ENCODE measurements at places on chromosomes 5 and 9.

GRCh38 chr5:152884006-152884405, 478.9 kb upstream of the NMUR2 start:
- DNase-seq: no peak

DNA sequence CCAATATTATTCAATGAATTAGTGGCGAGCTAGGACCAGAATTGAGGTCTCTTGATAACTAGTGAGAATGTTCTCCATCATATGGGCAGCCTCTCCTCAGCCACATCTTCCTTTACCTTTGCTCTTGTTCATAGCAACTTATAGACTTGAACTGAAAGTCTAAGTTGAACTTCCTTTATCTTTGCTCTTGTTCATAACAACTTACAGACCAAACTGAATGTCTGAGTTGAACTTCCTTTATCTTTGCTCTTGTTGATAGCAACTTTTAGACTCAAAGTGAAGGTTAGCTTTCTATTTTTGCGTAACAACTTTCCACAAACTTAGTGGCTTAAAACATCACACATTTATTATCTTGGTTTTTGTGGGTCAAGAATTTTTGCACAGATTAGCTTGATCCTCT, 146.4 kb upstream of the C9orf72 start:
- DNase-seq: no peak

DNA sequence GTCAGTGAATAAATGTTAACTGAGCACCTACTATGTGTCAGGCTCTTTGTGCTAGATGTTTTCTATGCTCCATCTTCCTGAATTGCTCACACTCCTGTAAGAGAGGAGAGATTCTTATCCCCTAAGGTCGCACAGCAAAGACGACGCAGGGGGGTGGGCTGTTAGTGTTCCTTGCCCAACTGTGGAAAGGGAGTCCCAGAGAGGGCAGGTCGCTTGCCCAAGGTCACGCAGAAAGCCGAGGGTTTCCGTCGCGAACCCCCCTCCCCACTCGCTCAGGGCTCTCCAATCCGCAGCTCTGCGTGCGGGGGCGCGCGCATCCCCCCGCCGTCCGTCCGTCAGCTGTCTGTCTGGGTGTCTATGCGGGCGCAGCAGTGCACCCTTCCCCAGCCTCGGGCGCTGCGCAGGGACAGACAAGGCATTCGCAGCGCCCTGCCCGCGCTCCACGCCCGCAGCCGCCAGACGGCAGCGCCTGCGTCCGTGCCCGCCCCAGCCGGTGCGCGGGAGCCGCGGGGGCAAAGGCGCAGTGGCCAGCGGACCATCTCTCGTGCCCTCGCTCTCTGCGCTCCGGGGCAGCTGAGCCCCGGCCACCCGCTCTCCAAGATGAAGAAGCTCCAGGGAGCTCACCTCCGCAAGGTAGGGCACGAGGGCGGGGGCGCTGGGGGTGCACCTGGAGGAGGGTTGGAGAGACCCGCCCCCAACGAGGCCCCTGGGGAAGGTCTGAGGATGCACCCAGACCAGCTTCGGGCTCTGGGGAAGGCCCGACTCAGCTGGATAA, at the start of gene SLC6A7:
Gene SLC6A7 (plus strand): TSS at position 335 of the 775 bp plus-strand sequence. CDS start 266 bp downstream, at position 601.
- no peak for DNase-seq

- no peak for DNase-seq
Observed at GRCh38 chr5:135538261-135538660, 2.5 kb upstream of the NEUROG1 start.

DNA sequence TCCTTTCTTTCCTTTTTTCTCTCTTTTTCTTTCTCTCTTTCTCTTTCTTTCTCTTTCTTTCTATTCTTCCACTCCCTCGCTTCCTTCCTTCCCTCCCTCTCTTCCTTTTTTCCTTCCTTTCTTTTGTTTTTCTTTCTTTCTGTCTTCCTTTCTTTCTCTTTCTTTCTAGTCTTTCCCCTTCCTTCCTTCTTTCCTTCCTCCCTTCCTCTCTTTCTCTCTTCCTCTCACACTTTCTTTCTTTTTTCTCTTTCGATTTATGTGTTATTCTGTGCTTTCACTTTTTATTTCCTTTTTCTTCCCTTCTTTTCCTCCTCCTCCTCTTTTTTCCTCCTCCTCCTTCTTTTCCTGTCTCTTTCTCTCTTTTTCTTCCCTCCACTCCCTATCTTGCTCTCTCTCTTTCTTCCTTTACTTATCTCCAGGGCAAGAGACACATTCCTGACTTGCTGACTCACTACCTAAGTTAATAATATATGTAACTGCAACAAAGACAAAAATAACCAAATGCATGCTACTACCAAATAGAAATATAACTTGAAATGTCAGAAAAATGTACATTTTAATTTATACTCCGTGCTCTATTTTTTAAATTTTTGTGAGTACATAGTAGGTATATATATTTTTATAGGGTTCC, 445.5 kb downstream of the GABRG2 start:
- DNase-seq: no peak

- DNase-seq: no peak
Observed at GRCh38 chr5:156396830-156397081, 69.8 kb downstream of the SGCD start.

DNA sequence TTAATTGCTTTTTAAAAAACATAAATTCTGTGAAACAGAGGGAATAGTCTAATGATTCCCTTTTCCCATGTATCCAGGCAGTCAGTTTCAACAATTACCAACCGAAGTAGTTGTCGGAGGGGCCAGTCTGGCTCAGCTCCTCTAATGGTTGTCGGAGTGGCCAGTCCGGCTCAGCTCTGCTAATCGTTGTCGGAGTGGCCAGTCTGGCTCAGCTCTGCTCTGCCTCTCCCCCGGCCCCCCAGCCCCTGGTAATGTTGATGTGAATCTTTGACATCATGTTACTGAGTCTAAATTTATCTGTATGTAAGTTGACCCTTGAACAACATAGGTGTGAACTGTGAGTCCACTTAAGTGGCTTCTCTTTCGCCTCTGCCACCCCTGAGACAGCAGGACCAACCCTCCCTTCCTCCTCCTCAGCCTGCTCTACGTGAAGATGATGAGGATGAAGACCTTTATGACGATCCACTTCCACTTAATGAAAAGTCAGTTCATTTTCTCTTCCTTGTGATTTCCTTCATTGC, 9.4 kb downstream of the NDUFS6 start:
- DNase-seq: no peak

GRCh38 chr9:68798423-68798822, 93.4 kb downstream of the PIP5K1B start:
- DNase-seq: no peak

GRCh38 chr9:18611971-18612370, 138.0 kb downstream of the ADAMTSL1 start:
- peak; percentile 10 for DNase-seq

DNA sequence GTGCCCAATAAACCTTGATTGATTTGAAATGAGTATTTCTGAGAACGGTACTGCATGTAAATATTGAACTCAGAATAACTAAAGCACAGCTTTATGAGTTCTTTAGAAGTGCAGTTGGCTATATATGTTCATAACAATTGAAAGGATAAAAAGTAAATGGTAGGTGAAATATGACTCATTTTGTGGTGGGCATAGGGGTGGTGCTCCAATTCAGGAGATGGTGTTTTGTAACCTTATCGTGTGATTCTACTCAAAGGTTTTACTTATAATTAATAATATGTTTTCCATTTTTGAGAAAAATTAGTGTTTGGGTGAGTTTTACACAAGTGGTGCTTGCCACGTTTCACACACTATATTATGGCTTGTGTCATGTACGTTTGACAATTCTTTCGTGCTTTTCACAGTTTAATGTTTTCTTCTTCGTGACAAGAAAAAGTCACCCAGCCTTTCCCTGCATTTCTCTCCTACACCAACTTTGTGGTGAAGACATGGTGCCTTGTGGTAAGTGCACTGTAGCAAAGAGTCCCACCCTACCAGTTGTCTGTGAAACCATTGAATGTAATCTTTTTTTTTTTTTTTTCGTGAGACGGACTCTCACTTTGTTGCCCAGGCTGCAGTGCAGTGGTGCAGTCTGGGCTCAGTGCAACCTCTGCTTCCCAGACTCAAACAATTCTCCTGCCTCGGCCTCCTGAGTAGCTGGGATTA, 492.5 kb upstream of the SGCD start:
- no peak for DNase-seq

DNA sequence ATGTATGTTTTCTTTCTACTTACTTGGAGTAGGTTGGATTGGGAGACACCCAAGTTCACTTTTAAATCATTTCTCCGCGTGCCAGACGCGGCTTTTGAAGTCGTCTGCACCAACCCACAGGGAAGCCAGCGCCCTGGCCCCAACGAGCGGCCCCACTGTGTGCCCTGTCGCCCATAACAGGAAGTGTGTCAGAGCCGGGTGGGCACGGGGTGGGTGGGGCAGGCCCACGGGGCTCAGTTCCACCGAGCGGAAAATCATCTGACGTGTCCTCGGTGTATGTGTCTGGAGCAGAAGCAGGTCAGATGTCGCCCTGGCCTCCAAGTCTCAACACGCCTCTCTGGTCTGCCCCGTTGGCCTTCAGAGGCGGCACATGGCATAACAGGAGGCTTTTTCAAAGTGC, 22.7 kb upstream of the SMIM23 start:
- no peak for DNase-seq

- no peak for DNase-seq
Observed at GRCh38 chr9:22065431-22066200, 56.5 kb upstream of the CDKN2B start.

DNA sequence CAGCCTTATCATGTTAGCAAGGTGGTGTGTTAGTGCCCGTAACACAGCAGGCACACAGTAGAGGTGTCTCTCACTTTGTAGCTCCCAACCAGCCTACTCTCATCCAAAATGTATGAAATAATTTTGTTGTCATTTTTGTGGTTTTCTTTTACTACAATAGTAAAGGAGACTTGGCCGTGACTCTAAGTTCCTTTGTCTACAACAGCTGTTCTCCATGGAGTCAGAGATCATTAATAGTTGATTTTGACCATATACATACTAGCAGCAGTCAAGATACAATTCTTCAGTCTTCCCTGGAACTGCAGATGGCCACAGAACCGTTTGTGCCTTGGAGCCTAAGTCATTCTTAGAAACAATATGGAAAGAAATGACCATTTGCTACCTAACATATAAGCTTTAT, 567.1 kb downstream of the TLR4 start:
- DNase-seq: no peak

- no peak for DNase-seq
Observed at GRCh38 chr5:172050080-172050479, 43.6 kb upstream of the FBXW11 start.

DNA sequence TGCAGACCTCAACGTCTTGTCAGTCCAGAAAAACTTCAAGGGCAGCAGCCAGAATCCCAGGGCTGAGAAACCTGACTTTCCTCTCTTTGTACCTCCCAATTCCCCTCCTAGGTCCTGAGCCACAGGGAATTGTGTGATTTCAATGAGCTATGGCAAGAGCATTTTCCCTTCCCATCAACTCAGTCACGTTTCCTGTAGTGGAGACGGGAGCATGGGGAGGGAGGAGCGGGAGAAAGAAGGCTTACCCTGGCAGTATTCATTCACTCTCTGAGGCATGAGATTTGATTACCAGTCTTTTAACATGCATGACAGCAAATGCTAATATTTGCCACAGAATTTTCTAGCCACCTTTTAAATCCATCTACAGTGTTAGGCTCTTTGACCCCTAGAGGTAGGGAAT, 109.4 kb upstream of the TBCA start:
- DNase-seq: no peak

- no peak for DNase-seq
Observed at GRCh38 chr9:17081814-17082213, 53.0 kb upstream of the CNTLN start.

- peak; percentile 61 for DNase-seq
Observed at GRCh38 chr5:157740229-157740610, 3.3 kb upstream of the LSM11 start.

- DNase-seq: no peak
Observed at GRCh38 chr9:101832486-101832885, 94.0 kb upstream of the GRIN3A start.

DNA sequence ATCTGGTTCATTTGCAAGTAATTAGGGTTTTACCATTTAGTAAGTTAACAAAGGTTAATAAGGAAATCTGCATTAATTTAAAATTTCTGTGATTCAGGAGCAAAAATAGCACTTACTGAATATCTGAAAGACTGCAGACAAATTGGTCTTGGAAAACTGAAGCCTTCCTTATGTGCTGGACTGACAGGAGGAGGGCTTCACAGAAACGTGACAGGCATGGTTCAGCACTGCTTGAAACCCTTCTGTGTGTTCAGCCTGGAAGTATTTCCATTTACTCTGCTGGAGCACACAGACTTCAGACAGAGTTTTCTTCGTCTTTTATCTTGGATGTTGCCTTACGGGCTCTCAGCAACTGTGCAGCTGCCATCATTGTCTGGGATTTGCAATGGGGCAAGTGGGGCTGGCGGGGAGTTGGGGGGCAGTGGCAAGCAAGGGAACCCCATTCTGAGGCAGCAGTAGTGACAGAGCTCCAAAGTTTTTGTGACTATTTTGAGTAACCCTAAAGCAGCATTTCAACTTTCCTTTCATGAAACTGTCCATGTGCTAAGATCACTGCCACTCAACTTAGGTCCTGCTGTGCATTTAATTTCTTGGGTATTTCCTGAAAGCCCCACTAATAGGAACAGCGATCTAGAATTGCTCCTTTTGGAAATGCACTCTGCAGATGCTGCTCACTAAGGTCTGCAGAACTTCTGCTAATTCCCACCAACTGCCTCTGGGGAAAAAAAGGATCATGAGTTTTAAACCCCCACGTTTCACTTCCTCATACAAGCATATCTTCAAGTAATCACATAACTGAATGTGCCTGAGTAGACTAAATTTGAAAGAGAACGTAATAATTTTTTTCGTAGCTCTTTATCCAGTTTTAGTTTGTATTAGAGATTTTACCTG, 56.6 kb downstream of the KCNN2 start:
- DNase-seq: no peak

DNA sequence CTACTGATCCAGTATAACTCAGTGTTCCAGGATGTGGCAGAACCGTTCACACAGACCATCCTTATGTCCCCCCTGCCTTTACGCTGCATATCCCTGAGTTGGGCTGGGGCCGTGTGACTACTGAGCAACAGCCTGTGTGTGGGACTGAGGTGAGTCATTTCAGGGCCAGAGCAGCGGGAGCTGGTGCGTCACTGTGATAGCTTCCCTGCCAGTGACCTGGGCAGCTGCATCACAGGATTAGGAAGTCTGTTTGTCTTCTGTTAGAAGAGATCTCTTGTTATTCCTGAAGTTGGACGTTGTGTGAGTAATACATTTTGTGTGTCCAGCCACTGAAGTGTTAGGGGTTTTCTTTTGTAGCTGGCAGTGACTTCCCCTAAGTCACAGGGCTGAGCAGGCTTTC, 35.6 kb downstream of the TPPP start:
- no peak for DNase-seq

Data from NCI-H748 treated with DMSO at 0.1 percent for 48 hours (cell line).